Activated CD4-positive, alpha-beta T cell treated with anti-CD3 and anti-CD28 coated beads, Interleukin-2, amount 10 ng/mL, durations not matched to agents 7 days and 5 days (primary cell): ENCODE measurements at places on chromosomes 3 and 15. TPM values are rescaled to one million over a fixed set of nuclear protein-coding genes. Genes with fewer than 3 reads are reported as not detected.

DPPA2 gene
- not detected for total RNA-seq

- DNase-seq = no peak
These were observed 59.7 kb upstream of the TAMM41 start for GRCh38 chr3:11906407-11906806.

DNA sequence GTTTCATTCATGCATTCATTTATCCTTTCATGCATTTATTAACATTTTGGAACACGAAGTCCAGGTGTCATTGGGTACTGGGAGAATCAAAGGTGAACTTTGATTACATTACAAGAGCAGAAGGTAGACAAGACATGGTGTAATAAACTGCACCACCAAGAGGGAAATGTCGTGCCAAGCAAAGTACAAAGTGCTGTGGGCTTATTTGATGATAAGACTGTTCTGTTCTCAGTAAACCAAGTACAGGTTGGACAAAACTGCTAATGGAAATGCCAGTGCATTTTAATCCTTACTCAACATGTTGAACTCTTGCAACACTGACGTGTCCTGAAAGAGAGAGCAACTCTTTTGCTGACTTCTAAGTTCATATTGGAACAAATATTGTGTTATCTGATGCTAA lies 69.4 kb downstream of the MME start:
- DNase-seq = no peak

ZBTB20 gene
- 11.4 TPM for total RNA-seq

- no peak for DNase-seq
These were observed 88.1 kb upstream of the SPRED1 start for GRCh38 chr15:38164507-38164906.

DNA sequence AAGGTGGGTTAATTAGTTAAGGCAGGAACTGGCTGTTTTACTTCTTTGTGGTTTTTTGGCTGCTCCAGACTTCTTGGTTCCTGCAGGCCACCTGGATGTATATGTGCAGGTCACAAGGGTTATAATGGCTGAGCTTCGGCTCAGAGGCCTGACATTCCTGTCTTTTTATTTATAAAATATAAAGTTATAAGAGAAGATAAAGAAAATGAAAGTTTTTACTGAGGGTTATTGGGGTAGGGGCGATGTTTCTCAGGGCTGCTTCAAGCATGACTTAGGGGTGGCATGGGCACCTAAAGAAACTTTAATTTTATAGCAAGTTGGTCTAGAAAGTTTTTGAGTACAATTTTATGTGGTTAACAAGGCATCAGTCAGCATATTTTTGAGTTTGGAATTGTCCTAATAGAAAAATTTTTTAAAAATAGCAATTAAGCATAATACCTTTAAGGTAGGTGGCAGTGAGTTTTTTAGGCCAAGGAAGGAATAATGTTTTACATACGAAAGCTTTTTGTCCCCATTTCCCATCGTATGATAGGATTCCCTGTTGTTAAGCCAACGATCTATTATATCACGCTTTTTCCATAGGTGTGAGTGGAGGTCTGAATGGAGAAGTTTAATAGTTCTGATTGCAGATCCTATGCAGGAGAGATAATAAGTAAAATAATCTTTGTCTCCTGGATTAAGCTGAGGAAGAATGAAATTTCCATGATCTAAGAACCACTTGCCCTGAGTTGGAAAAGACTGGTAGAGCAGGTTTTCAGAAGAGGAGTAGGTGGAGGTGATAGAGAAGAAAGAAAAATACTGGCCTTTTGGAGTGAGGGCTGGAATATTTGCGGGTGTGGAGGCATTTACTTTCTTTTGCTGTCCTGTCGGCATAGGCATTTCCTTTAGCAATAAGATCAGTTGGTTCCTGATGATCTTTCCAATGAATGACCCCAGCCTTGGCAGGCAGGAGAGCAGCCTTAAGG lies 10.1 kb downstream of the STRIT1 start:
- no peak for DNase-seq

- DNase-seq = no peak
These were observed 17.9 kb downstream of the DNAH1 start for GRCh38 chr3:52333869-52334557.

DNA sequence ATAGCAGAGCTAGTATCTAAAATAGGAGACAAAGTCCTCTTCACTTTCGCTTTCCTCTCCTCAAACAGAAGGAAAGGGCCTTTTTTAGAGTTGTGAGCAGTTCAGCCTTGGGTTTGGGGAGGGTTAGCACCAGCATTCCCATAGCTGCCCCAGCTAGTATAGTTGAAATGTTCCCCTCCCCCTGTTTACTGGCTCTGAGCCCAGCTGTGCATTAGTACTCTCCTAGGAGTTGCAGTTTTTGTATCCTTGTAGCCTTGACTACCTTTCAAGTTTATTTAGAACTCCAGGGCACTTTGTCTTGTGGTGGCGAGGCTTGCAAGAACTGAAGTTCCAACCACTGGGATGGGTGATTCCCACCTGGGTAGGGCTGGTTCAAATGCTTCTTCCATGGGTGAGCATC lies 245.1 kb upstream of the NAALADL2 start:
- DNase-seq = no peak

DNA sequence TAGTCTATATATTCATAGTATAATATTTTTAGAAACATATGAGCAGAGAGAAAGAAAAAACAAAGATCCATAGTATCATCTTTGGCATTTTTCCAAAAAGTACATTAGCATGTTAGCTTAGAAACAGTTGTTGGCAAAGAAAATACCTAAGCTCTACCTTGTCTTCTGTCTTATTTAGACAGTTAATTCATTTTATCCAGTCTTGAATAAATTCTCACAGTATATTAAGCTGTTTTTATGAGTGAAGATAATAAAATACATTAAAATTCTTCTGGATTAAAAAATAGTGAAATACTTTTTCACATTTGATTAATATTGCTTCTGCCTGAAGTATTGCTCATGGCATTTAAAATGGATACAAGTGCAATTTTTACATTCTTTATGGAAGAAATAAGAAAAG lies 145.2 kb downstream of the ZIC1 start:
- no peak for DNase-seq

GRCh38 chr3:131735116-131735515 lies 232.3 kb upstream of the MRPL3 start:
- DNase-seq = no peak

DNA sequence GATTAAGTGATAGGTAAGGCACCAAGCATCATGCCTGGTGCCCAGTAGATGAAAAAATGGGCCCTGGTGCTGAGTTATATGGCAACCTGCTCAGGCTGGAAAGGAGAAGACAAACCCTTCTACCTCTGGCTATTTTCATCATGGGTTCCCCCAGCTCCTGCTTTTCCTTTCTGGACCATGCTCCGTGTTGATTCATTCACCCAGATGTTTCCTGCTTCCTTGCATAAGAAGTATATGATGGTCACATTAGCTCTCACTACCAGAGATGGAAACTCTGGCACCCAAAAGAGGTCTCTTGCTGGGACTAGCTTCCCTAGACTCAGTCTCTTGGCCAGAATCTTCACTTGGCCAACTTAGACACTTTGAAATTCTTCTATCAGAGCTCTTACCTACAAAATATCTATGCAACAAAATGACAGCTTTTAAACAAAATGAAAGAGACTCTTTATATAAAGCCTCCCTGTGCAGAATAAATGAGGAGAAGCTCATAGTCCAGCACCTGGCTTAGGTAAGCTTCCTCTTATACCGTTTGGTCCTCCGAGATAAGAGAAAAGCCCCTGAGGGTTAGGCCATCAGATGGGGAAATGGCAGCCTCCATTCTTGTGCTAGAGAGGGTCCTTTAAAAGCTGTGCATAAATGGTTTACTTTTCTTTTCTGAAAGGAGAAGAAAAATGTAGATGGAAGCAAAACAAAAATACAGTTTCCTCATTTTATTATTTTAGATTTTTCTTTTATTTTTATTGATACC lies 46.8 kb upstream of the MCF2L2 start:
- DNase-seq = no peak

DNA sequence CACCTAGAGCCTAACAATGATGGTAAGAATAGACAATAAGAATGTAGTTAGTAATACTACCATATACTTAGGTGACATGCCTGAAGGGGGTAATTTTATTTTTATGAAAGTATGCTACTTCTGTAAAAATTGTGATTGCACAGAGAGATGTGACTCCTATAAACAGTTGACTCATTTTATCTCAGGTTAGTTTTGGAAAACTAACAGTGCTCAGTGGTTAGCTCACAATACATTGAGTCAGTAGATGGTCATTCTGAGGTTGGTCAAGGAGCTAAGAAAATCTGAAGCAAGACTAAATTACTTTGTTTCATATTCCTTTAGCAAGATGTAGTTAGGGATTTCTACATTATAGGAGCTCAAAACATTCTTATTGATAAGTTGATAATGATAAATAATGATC lies 271.0 kb downstream of the EDEM1 start:
- DNase-seq = no peak

- DNase-seq = no peak
These were observed 1.3 kb downstream of the PYGO1 start for GRCh38 chr15:55586808-55587207.

DNA sequence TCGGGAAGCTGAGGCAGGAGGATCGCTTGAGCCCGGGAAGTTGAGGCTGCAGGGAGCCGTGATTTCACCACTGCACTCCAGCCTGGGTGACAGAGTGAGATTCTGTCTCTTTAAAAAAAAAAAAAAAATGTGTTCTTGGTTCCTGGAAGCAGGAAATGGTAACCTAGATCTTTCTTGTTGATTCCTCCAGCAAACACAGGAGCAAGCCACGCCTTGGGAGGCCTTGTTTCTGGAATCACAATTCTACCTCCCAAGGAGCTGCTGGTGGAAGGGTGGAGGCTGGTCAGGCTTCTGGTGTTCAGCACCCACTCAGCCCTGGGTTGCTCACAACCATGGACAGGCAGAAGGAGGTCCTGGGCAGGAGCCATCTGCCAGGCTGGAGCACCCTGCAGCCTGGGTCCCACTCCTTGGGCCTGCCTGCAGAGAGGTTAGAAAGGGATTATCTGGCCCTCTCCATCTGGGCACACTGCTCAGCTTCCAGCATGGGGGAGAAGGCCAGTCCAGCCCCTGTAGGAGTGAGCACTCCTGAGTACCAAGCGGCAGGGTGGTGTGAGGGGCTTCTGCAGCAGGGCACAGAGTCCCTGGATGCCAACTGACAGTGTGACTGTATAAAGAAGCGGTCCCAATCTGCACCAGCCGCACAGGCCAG lies 65.6 kb downstream of the ABTB1 start:
- DNase-seq = no peak

HYAL1 gene
- total RNA-seq = 0.07 TPM

DNA sequence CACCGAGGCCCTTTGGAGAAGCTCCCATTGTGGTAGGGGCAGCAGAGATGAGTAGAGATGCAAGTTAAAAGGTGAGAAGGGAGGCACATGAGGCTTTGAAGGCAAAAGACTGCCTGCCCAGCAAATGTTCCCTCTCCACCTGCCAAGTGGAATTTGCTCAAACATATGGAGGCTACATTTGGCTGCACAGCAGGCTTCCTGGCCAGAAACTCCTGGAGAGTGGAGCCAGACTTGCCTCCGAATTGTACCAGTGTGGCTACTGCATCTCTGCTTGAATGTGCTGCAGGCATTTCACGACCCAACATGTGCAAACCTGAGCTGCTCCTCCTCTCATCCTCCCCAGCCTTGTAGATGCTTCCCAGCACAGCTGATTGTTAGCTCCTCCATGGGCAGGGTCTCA lies 229.2 kb downstream of the ZNF621 start:
- DNase-seq = no peak

CCR3 gene
- total RNA-seq = not detected

GP9 gene
- not detected for total RNA-seq

GRCh38 chr3:52721002-52721729 lies 15.3 kb downstream of the SPCS1 start:
- DNase-seq = peak; percentile 56

GRCh38 chr3:129343643-129344360 lies 65.1 kb downstream of the HMCES start:
- DNase-seq = peak; percentile 24

DNA sequence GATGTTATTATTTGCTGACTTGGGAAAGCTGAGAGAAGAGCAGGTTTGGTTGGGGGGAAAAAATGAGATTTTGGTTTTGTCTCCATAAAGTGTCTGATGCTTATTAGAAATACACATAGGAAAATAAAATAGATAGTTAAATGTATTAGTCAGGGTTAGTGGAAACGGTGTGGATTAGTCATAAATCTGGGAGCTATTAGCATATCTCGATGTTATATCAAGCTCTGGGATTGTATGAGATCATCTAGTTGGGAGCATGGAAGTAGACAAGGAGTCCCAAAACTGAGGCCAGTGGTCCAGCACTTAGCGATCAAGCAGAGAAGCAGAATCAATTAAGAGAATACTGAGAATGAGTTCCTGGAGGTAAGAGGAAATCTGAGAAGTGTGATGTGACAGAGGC lies 845.5 kb downstream of the ROBO2 start:
- DNase-seq = no peak

GRCh38 chr15:34650177-34650576 lies 66.7 kb upstream of the GOLGA8B start:
- DNase-seq = no peak

GRCh38 chr3:122985539-122985938 lies 42.0 kb downstream of the SEMA5B start:
- DNase-seq = no peak

DNA sequence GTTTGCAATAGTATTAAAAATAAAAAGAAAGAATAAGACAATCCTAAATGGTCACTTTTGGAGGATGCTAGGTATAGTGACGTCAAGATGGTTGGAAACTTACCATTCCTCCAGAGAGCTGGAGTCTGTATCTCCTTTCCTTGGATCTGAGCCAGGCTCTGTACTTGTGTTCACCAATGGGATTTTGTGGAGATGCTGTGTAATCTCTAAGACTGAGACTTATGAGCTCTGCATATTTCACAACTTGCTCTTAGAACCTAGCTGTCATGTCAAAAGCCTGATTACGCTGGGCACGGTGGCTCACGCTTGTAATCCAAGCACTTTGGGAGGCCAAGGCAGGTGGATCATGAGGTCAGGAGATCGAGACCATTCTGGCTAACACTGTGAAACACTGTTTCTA lies 126.8 kb upstream of the CLSTN2 start:
- no peak for DNase-seq

GXYLT2 gene
- not detected for total RNA-seq

- no peak for DNase-seq
These were observed 31.9 kb upstream of the TSC22D2 start for GRCh38 chr3:150376001-150376848.

XCR1 gene
- total RNA-seq = not detected

CHRM5 gene
- not detected for total RNA-seq

SNTN gene
- total RNA-seq = not detected

ZSCAN2 gene
- 6.6 TPM for total RNA-seq

- DNase-seq = no peak
These were observed 26.6 kb downstream of the SEC61A1 start for GRCh38 chr3:128078875-128079274.

- DNase-seq = no peak
These were observed 292.1 kb downstream of the FGF12 start for GRCh38 chr3:192435241-192435640.

DNA sequence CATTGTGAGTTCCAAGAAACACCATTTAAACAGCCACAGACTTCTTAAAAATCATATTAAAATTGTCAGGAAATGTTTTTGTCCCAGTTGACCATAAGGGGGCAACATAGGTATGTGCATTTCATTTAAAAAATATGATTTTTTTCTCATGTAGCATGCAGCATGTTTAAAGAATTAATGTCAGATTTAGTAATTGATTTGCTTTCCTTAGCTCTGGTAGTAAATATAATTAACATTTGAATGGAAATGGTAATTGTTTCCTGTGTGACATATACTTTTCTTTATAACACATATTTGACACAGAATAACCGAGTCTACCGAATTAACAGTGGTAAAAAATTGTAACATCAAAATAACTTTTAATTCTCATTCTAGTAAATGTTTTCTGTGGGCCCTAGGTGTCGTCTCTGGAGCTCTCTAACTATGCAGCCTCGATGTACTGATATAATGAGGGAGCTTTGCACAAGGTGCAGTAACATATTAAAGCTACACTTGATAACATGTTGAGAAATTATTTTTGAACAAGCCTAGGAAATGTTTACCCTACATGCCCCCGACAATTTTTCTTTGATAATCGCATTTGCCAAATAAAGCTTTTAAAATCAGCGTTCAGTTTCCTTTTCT lies 34.9 kb downstream of the NXPE3 start:
- no peak for DNase-seq
